ENCODE measurements at places on chromosomes 6 and 20.

GRCh38 chr6:12884983-12885382 lies 168.4 kb downstream of the PHACTR1 start:
- no peak for DNase-seq

DNA sequence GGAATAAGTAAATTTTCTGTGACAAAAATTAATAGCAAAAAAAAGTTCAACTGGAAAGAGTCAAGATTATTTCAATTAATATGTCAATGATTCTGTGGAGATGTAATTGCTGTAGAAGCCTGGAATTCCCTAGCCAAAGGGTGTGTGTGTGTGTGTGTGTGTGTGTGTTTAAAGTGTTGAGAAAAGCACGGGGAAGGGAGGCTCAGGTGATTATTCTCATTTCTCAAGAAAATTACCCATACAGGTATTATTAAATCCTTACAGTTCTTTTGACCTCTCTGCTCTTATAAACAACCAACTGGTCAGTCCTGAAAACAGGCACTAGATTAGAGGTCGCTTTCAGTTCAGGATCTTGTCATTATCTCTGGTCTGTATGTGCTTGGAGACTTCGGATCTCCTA lies 129.3 kb upstream of the SASH1 start:
- DNase-seq, result no peak

GRCh38 chr20:227439-228105 lies 514 bp downstream of the DEFB129 start:
- no peak for DNase-seq

- DNase-seq, result peak; percentile 97
Observed at GRCh38 chr6:112087136-112087911, at the start of the genes FAM229B and TUBE1. Gene FAM229B, plus strand, starts transcription at chr6:112087591. Its CDS starts 11,693 bp downstream, at chr6:112099284. Gene TUBE1, minus strand, starts transcription at chr6:112087482. Its CDS starts 48 bp downstream, at chr6:112087434.

GRCh38 chr6:56484669-56485068 lies 158.0 kb downstream of the DST start:
- no peak for DNase-seq

GRCh38 chr6:152816055-152816454 lies 65.5 kb downstream of the VIP start:
- DNase-seq, result no peak

GRCh38 chr6:2582268-2582667 lies 168.5 kb downstream of the MYLK4 start:
- no peak for DNase-seq

- no peak for DNase-seq
Observed at GRCh38 chr6:110491644-110492317, 15.4 kb upstream of the SLC22A16 start.

DNA sequence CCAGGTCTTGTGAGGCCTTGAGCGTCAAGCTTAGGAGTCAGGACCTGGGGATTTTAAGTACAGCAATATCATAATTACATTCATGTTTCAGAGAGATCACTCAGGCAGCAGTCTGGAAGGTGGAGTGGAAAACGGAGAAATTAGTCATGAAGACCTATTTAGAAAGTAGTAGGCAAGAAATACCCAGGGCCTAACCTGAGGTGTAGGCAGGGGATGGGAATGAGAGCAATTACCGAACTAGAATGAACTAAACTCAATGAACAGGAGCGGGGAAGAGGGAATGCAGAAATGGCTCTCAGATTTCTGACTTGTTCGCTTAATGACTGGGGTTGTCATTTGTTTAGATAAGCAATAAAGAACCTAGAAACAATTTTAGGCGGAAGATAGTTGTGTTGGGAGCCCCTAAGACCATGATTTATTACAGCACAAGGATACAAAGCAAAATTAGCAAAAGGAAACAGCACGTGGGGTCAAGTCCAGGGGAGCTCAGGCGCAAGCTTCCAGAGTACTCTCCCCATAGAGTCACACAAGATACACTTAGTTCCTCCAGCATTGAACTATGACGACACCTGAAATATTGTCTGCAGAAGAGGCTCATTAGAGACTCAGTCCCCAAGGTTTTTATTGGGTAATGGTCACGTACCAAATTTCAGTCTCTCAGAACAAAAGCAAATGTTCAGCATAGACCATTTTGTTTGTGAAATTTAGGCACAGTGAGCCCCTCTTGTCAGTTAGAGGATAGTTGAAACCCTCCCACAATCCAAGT lies 178.8 kb upstream of the AKAP12 start:
- no peak for DNase-seq

DNA sequence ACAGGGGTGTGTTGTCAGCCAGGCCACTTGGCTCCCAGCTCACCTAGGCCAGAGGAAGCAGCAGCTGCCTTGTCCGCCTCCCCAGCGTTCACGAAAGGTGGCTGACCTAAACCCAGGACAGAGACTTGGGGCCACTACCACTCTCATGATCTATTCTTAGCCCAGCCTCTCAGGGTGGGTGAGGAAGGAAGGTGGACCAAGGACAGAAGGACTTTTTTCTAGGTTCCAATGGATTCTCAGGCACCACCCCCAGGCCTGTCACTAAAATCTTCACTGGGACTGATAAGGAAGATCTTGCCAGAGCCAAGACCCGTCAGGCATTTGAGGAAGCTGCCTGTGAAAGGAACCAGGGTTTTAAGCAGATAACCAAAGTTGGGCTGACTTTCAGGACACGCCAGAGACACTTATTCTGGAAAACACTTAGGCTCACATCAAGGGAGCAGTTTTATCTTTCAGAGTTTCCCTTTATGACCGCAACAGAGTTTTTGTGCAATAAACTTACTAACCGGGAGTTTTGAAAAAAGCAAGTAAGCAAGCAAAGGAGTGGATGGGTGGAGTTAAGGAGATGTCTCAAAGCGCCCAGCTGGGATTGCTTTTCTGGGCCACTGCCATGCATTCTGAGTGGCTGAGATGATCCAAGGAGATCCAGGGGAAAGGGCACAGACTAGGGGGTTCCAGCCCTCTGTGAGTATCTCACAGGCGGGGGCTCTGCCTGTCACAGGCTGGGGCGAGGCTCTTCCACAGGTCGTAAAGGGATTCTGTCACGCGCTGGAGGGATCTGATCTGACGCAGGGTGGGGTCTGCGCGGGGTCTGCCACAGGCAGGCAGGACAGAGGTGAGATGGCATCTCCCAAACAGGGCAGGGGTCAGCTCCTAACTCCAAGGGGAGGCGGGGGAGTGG lies 989 bp downstream of the FITM2 start:
- no peak for DNase-seq

DNA sequence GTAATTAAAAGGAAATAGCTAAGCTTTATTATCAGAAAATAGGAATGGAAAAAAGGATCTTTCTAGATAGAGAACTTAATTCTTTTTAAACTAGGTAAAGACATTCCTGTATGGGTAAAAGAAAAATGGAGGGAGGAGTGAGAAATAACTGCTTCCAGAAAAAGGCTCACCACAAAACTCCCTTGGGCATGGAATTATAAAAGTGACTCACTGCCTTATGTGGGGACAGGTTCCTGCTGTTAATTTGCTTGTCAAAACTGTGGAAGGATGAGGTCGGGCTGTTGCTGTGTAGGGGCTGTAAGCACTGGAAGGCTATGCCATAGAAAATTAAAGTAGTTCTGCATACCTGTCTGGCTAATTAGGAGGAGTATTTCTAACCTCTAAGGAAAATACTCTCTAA lies 158.7 kb downstream of the UBE3D start:
- no peak for DNase-seq

GRCh38 chr20:13554706-13555105 lies 84.0 kb downstream of the TASP1 start:
- no peak for DNase-seq

DNA sequence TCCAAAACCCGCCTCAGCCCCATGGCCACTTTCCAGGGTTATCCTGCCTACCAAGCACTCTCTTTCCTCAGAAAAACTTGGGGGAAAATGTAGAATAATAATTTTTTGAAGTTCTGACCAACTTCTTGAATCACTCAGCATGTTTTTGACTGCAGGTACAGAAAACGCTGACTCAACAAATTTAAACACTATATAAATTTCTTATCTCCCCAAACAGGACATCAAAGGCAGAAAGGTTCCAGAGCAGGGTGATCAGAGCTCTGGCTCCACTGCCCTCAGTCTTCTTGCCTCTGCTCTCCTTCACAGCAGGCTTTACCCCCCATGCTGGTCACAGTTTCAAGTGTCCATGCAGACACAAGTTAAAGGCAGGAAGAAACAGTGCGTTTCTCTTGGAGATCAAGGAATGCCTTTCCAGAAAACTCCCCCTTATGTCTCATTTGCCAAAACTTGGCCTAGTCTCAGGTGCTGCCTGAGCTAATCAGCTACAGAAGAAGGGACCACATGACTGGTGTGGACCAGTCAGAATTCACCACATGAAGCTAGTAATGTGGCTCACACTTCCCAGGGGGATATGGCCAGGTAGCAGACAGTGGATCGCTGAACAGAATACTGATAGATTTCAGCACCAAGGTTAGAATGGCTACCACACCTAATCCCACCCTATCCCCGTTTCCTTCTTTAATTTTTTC lies 24.4 kb upstream of the SLC17A3 start:
- DNase-seq, result no peak

- DNase-seq, result no peak
Observed at GRCh38 chr6:48472091-48472490, 361.1 kb upstream of the PTCHD4 start.

DNA sequence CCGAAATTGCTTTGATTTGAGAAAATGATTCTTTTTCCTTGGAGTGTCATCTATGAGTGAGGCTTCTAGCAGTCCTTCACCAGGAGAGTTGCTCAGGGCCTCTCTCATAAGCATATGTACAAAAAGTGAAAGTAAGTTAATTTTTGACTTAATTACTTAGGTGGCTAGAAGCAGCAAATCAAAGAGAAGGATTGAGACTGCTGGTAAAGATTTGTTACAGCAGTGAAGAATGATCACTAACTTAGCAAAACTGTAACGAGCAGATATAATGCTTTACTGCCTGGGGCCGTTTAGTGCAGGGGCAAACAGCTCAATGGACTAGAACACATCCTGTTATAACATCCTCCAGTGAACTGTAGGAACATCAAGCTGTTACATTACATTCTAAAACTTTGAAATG lies 167.8 kb upstream of the RIPOR2 start:
- no peak for DNase-seq

DNA sequence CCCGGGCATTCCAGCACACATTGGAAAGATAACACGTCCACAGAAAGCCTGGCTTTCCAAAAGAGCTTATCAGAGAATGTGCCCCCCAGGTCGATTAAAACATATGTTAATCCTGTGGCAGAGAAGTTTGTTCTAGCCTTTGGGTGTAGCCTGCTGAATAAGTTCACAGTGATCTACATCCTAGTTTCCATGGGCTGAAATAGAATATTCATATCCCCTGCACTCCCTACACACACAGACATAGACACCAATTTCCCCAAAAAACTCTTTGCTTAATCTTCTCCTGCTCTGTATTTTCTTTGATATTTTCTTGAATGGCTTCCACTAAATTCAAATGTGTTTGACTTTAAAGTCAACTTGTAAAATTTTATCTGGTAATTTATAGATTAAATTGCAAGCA lies 1.6 kb downstream of the LPA start:
- no peak for DNase-seq

- DNase-seq, result peak; percentile 23
Observed at GRCh38 chr6:137217801-137218472, 1.2 kb downstream of the IFNGR1 start.

- DNase-seq, result no peak
Observed at GRCh38 chr6:46655803-46656202, 3.0 kb downstream of the SLC25A27 start.

DNA sequence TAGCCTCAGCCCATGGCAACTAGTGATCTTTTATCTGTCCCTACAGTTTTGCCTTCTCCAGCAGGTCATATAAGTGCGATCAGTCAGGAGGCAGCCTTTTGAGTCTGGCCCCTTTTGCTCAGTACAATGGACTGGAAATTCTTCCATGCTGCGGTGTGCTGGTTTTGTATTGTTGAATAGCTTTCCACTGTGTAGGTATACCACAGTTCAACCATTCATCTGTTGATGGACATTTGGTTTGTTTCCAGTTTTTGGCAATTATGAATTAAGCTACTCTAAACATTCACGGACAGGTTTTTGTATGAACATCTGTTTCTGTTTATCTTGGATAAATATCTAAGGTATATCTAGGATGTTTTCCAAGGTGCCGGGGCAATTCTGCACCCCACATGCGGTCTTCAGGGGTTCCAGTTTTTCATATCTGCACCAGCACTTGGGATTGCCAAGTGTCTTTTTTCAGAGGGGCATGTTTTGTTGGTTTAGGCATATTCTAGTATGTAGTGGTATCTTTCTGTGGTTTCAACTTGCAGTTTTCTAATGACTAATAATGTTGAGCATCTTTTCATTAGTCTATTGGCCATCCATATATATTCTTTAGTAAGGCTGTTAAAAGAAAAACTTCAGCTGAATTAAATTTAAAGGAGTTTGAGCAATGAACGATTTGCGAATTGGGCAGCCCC lies 141.0 kb downstream of the TFAP2C start:
- no peak for DNase-seq

- no peak for DNase-seq
Observed at GRCh38 chr20:21681922-21682318, 23.5 kb upstream of the PAX1 start.

DNA sequence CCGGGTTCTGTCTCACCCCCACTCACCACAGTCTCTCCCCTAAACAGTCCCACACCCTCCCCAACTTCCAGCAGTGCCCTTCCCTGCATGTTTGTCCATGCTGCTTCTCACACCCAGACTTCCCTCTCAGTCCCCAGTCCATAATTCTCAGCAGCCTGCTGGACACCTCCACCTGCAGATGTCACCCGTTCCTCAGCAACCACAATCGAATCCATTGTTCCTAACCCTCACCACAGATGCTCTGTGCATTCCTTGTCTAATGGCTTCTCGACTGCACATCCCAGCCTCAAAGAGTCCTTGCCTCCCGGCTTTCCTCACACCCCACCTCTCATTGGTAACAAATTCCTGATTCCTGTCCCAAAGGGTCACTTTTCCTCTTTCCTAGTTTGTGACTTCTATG lies 55.6 kb downstream of the GOPC start:
- DNase-seq, result peak; percentile 10

GRCh38 chr6:148195511-148195910 lies 147.1 kb upstream of the SASH1 start:
- peak; percentile 50 for DNase-seq

DNA sequence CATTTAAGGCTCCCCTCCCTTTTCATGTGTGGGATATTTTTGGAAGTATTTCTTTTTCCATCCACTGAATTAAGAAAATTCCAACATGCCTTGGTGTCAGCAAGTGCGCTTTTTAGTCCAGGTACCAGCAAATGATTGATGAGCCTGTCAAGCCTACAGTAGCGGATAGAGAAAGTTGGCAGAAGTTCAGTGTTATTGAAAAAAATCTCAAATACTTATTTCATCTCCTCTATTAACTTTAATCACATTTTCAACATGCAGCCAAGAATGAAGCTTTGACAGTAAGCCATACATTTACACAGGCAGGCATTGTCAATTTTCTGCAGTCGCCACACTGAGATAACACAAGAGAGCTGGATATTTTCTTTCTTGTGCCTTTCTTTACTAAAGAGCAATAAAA lies 50.4 kb downstream of the BLOC1S5 start:
- DNase-seq, result no peak

DNA sequence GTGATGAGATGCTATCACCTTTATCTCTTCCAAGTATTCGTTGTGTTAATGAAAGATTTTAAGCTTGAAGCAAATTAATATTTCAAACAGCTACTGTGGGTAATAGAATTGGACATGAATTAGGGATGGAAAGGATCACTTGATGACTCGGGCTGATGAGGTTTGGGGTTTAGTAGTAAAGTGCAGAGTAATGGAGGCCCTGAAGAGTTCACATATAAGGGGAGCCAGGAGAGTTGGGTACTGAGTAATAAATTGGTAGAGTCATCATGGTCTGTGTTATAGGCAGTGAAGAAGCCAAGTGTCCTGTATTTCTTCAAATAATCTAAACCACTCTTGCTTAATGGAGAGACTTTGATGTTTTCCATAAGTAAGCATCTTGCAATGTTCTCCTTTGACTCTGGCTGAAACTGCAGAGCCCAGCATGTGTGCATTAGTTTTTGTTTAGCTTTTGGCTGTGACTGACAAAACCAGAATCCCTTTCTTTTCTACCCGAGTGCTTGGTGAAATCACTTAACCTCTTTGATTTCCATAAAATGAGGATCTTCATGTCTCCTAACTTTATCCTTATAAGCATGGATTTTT lies 57.6 kb downstream of the L3MBTL3 start:
- DNase-seq, result no peak

Measured in NCI-H146 (cell line).